ENCODE measurements at places on chromosomes 12 and 14. TPM values are rescaled to one million over a fixed set of nuclear protein-coding genes. Genes with fewer than 3 reads are reported as not detected.

Gene DHRS2
- total RNA-seq, result 0.67 TPM

Gene ACVR1B
- total RNA-seq, result 41.7 TPM

Gene RNASE3
- not detected for total RNA-seq

Gene FAM186B
- total RNA-seq, result 0.80 TPM

Gene MMP14
- total RNA-seq, result 121 TPM

Gene PLBD1
- total RNA-seq, result 30.5 TPM

Gene GPR84
- total RNA-seq, result 1.5 TPM

Gene NDRG2
- total RNA-seq, result 50.6 TPM

Gene FGF23
- not detected for total RNA-seq

Gene SLCO1B3
- total RNA-seq, result not detected

Gene ABHD12B
- 0.95 TPM for total RNA-seq

Gene DLGAP5
- total RNA-seq, result 5.0 TPM

Gene YARS2
- total RNA-seq, result 27.2 TPM

Gene RDH11
- total RNA-seq, result 80.3 TPM

Gene POTEM
- not detected for total RNA-seq

Gene DCAF5
- 42.2 TPM for total RNA-seq

Gene PTCSC3
- total RNA-seq, result 2.3 TPM

Gene HOXC6
- total RNA-seq, result 0.46 TPM

Gene SERPINA4
- not detected for total RNA-seq

Gene PROX2
- not detected for total RNA-seq

Gene AQP2
- not detected for total RNA-seq

Gene GPR33
- total RNA-seq, result not detected

Gene TAS2R46
- total RNA-seq, result 1.6 TPM

Gene INHBE
- 0.12 TPM for total RNA-seq

Gene RTN1
- total RNA-seq, result 9.0 TPM

Gene CIDEB
- total RNA-seq, result 18.8 TPM

Gene TMEM253
- 0.52 TPM for total RNA-seq

Gene C3AR1
- total RNA-seq, result 10.3 TPM

Gene BDKRB1
- 0.23 TPM for total RNA-seq

Gene TMEM132D
- 0.09 TPM for total RNA-seq

Gene RGS6
- total RNA-seq, result 0.34 TPM

Gene PIANP
- 1.4 TPM for total RNA-seq

Gene KRT77
- total RNA-seq, result not detected

Gene HOXC12
- not detected for total RNA-seq

Gene TEP1
- 21.8 TPM for total RNA-seq

Gene PPM1A
- 61.5 TPM for total RNA-seq

Gene CLEC4E
- 5.5 TPM for total RNA-seq

Gene STAC3
- total RNA-seq, result 1.7 TPM

Gene RND1
- total RNA-seq, result 8.6 TPM

Gene CAPZA3
- not detected for total RNA-seq
